Right lobe of liver (tissue), 6 donors: ENCODE measurements at places on chromosomes 11 and 22. TPM values are rescaled to one million over a fixed set of nuclear protein-coding genes. Genes with fewer than 3 reads are reported as not detected.

DNA sequence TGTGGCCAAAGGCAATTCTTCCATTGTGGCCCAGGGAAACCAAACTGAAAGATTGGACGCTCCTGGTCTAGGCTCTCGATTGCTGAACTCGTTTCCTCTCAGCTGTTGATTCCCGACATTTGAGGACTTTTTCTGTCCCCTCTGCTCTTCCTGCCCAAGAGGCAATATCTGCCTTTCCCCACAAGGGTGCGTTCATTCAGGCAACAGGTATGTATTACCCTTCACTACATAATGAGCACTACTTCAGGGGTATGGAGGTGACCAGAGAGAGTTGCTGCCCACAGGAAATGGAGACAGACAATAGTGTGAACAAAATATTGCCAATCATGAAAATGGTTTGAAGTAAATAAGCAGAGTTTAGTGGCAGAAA lies 8.2 kb downstream of the PTH start:
- no peak for DNase-seq

MS4A6A gene
- total RNA-seq, result 48.6 TPM

OR5B21 gene
- total RNA-seq, result not detected

DNA sequence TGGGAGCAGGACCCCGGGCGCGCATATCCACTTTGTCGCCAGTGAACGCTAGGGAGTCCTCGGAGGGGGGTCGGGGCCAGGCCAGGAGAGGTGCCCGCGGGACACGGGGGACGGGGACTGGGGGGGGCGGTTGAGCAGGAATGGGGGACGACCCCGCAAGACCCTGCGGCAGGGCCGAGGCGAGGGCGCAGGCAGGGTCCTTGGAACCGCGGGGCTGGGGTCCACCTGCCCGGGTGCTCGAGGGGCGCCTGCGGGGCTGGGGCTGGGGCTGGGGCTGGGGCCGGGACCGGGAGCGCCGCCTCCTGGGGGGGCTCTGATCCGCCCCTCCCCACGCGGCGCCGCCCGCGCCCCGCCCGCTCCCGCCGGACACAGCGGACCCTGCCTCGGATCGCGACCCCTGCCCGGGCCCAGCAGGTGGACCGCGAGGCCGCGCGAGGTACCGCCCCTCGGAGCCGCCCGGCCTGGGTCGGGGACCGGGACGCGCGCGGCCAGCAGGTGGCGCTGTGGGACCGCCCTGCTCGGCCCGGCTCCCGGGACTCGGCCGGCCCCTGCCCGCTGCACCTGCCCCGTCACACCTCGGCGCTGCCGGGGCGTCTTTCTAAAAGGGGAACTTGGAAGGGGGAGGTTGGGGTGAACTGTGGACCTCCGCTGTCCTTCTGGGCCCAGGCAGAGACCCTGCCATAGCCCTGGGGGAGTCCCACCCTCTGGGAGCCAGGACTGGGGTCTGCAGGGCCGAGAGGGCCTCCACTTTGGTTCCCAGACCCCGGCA lies 11.0 kb downstream of the CRELD2 start:
- DNase-seq, result peak; percentile 76

DNA sequence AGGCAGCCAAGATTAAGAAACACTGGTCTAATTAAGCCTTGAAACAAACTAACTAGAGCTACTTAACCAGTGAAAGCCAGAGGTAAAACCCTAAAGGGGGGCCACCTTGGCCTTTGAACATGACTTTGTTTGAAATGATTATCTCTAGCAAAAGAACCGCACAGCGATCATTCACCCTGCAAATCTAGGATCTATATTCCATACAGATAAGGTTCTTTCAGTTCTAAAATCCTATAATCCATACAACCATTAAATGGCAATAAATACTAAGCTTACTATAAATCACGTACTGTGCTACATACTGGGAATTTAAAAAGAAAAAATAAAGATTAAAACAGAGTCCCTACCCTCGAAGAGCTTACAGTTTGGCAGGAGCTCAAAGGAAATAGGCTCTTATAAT lies 40.6 kb downstream of the RBFOX2 start:
- DNase-seq, result no peak

MS4A10 gene
- not detected for total RNA-seq

- peak; percentile 78 for DNase-seq
These were observed 667 bp downstream of the CD81 start for GRCh38 chr11:2377511-2378443.

DNA sequence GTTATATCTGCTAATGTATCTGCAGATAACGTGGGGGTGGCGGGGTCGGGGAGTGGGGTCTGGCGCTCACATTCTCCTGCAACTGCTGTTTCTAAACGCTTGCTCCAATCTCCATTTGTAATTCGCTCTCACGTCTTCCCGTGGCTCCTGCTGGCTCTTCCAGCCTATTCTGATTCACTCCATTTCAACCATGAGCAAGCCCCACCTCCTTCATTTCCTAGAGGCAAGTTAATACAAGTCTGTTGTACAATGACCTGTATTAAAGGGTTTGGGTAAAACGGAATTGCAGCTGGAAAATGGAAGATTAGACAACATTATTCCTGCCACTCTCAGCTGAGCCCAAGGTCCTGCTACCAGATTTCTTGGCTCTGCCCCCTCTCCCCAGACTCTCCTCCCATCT lies 132.3 kb downstream of the CSNK2A3 start:
- no peak for DNase-seq

DNA sequence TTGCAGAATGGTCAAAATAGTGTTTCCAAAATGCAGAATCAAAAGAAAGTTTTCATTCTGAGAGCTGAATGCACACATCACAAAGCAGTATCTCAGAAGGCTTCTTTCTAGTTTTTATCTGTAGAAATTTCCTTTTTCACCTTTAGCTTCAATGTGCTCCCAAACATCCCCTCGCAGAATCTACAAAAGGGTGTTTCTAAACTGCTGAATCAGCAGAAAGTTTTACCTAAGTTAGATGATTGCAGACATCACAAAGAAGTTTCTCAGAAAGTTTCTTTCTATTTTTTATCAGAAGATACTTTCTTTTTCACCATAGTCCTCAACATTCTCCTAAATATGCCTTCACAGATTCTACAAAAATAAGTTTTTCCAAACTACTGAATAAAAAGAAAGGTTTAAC lies 239.8 kb downstream of the OR4A5 start:
- DNase-seq, result no peak

DNA sequence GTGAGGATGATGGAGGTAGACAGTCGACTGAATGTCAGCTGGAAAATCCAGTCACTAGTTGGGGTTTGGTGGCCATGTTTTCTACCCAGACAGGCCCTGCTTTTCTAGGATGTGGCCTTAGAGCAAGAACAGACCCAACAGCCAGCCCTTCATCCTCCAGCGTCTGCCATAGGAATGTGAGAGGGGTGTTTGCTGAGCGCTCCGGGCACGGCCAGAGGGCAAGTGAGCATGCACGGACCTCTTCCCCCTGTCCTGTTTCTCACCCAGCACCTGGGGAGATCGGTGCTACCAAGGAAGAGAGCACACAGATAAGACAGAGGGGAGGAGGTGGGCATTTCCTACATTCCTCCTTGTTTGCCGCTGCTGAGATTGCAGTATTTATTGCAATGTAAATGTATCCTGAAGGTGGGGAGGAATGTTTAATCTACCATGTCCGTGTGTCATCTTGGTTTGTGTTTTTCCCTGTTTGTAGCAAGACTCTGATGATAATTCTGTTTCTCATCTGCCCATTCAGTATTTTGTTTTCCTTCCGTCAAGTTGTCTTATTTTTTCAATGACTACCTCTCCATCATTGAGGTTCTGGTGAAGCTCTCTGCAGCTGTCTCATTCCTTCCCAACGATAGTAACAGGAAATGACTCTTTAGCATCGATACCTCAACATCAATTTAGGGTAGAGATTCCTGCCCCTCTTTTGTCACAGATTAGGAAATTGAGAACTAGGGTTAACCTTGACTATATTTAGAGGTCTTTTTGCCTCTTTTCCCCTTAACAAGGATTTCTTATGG lies 4.9 kb upstream of the ATF4 start:
- DNase-seq, result peak; percentile 15

DNA sequence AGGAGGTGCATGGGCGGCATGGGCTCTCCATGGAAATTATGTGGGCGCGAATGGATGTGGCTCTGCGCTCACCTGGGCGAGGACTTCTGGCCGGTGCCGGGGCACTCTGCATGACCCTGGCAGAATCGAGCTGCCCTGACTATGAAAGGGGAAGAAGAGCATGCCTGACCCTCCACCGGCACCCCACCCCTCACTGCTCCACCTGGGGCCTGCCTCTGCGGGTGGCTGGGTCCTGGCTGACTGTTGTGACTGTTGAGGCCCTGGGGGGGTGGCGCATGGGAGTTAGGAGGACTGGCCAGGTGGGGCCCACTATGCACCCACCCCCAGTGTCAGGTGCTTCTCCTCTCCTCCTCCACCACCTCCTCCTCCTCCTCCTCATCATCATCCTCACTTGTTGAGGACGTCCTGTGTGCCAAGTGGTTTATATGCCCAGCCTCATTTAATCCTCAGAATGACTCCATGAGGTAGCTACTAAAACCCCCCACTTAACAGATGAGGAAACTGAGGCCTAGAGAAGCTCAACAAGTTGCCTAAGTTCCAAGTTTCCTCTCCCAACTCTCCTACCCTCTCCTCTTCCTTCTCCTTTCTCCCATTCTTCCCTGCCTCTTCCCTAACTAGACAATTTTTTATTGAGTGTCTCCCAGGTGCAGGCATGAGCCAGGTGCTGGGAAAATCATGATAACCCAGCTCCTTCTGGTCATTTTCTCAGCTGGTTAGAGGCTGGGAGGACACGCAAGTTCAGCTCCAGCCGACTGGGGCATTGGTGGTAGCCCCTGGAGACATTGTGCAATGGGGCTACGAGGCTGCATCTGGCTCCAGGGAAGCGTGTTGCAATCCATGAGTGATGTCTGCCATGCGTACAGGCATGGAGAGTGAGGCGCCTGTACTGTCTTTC lies 2.3 kb downstream of the MYEOV start:
- DNase-seq, result peak; percentile 70

PISD gene
- total RNA-seq, result 21.3 TPM

DNA sequence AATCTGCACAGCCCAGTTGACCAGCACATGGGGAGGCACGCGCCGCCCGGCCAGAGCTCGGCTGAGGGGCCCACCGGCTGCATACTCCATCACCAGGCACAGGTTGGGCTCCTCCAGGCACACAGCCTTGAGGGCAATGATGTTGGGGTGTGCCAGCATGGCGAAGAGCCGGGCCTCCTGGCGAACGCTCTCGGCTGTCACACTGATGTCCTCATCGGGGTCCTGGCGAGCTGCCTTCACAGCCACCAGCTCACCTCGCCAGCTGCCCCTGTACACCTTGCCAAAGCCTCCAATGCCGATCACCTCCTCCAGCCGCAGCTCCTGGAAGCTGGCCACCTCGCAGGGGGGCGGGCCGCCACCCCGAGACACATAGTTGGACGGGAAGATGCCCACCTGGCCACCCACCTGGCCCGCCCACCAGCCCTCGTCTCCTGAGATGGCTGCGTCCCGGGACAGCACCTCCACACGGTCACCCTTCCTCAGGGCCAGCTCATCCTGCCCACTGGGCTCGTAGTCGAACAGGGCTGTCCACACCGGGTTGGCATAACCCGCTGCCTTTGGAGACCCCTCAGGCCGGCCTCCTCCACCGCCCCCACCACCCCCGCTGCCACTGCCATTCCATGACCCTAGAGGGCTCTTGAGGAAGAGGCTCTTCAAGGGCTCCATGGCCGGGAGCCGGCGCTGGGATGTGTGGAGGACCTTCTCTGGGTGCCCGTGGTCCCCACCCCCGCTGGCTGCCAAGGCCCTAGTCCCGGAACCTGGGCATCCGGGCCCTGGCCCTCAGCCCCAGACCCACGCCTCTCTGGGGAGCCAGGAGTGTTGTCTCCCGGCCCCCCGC lies 711 bp downstream of the MAP3K11 start:
- DNase-seq, result peak; percentile 74

- no peak for DNase-seq
These were observed 122.4 kb downstream of the WT1 start for GRCh38 chr11:32312865-32313403.

ETS1 gene
- 21.8 TPM for total RNA-seq

DNA sequence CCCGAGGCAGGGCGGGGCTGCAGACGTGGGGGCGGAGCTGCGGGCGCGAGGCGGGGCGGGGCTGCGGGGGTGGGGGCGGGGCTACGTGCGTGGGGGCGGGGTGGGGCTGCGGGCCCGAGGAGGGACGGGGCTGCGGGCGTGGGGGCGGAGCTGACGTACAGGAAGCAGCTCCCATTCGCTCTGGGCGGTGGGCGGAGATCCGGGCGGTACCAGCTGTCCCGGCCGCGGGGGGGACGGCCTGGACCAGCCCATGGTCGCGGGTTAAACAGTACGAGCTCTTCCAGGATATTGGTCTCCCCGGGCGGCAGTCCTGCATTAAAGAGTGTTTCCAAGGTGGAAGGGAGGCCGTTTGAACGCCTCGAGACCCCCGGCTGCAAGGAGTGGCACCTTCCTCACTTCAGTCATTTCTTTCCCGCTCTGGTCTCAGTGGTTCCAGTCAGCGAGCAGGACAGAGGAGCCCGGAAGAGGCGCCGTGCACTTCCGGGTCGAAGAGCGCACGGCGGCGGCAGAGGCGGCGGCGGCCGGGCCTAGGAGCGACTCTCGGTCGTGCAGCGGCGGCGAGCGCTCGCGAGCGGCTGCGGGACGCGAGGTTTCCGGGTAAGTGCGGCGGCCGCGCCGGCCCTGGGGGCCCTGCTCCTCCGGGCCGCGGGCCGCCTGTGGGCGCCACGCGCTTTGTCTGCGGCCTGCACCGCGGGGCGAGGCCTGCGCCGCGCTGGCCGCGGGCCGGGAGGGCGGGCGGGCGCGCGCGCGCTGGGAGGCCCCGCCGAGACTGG lies at the start of gene PHRF1:
Gene PHRF1 (plus strand): TSS at position 475 of the 773 bp plus-strand sequence. CDS start 5,043 bp downstream, outside the sequence.
- DNase-seq, result peak; percentile 97

DNA sequence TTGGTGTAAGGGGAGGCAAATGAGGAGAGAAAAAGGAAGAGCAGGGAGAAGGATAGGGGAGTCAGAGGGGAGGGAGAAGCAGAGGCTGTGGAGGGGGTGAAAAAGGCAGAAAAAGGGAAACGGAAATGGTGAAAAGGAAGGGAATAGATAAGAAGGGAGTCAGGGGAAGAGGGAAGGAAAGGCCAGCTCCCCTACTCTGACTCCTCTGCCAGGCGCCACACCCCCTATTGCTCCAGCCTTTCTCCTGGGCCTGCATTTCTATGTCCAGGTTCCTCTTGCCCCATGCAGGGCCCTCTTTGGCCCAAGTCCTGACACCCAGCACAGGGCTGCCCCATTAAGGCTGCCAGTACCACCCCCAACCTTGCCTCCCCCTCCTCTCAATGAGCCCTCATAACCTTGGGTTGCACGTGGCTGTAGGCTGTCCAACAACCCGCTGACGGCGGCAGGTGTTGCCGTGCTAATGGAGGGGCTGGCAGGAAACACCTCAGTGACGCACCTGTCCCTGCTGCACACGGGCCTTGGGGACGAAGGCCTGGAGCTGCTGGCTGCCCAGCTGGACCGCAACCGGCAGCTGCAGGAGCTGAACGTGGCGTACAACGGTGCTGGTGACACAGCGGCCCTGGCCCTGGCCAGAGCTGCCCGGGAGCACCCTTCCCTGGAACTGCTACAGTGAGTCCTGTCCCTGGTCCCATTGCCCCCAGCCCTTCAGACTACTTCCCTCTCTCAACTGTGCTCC lies 3.4 kb upstream of the NHERF4 start:
- no peak for DNase-seq
